ENCODE measurements at places on chromosomes 16 and 17. TPM values are rescaled to one million over a fixed set of nuclear protein-coding genes. Genes with fewer than 3 reads are reported as not detected.

The TOX3 gene
- not detected for total RNA-seq

The EDC4 gene
- total RNA-seq = 50.1 TPM

The GSE1 gene
- total RNA-seq = 10.2 TPM

The IRX6 gene
- total RNA-seq = not detected

The GP2 gene
- not detected for total RNA-seq

The ZP2 gene
- total RNA-seq = not detected

The CLEC18A gene
- under 0.01 TPM for total RNA-seq

The SLC13A2 gene
- not detected for total RNA-seq

The PRSS33 gene
- total RNA-seq = not detected

The SEC14L1 gene
- total RNA-seq = 292 TPM

The SNAI3 gene
- total RNA-seq = not detected

The CLEC3A gene
- not detected for total RNA-seq

The SPNS3 gene
- total RNA-seq = 0.93 TPM

The DNAI2 gene
- not detected for total RNA-seq

The CEP295NL gene
- total RNA-seq = 0.20 TPM

The HCRT gene
- total RNA-seq = not detected

The PIK3R6 gene
- total RNA-seq = not detected

The PLD6 gene
- total RNA-seq = 5.2 TPM

The MVP gene
- 320 TPM for total RNA-seq

The MARCHF10 gene
- total RNA-seq = not detected

The ACAP1 gene
- total RNA-seq = not detected

The DRC3 gene
- total RNA-seq = 1.6 TPM

The CHAD gene
- not detected for total RNA-seq

The KRT24 gene
- total RNA-seq = not detected

The KCNG4 gene
- total RNA-seq = not detected

The CIBAR2 gene
- not detected for total RNA-seq

The NT5M gene
- total RNA-seq = 0.40 TPM

The CD300H gene
- not detected for total RNA-seq

The RHBDF1 gene
- 23.3 TPM for total RNA-seq

The XAF1 gene
- total RNA-seq = 51.2 TPM

The CDT1 gene
- total RNA-seq = 14.2 TPM

The CTRB2 gene
- total RNA-seq = not detected

The CORO6 gene
- total RNA-seq = 0.60 TPM

The CBFA2T3 gene
- total RNA-seq = not detected

The TRPV3 gene
- not detected for total RNA-seq

The SSTR5 gene
- not detected for total RNA-seq

The SOST gene
- not detected for total RNA-seq

The TTLL6 gene
- not detected for total RNA-seq

The CACNG3 gene
- not detected for total RNA-seq

The CLDN6 gene
- not detected for total RNA-seq

The EFCAB5 gene
- not detected for total RNA-seq

The KRTAP2-4 gene
- not detected for total RNA-seq

The CCDC200 gene
- not detected for total RNA-seq

The KCTD19 gene
- total RNA-seq = under 0.01 TPM

The C1QTNF1 gene
- 9.5 TPM for total RNA-seq

The SDR42E1 gene
- 3.7 TPM for total RNA-seq

The HEATR9 gene
- not detected for total RNA-seq

The FNDC8 gene
- total RNA-seq = not detected

The RCVRN gene
- total RNA-seq = not detected

The TBX6 gene
- 0.10 TPM for total RNA-seq

The MPP3 gene
- total RNA-seq = 2.7 TPM

The PRDM7 gene
- not detected for total RNA-seq

Data from mammary microvascular endothelial cell (primary cell).